Left ventricle myocardium superior (tissue), 1 donor: ENCODE measurements at places on chromosomes 7 and 10. TPM values are rescaled to one million over a fixed set of nuclear protein-coding genes. Genes with fewer than 3 reads are reported as not detected.

GRCh38 chr10:115851695-115852094 is 421.3 kb downstream of the GFRA1 start:
- DNase-seq: no peak

DNA sequence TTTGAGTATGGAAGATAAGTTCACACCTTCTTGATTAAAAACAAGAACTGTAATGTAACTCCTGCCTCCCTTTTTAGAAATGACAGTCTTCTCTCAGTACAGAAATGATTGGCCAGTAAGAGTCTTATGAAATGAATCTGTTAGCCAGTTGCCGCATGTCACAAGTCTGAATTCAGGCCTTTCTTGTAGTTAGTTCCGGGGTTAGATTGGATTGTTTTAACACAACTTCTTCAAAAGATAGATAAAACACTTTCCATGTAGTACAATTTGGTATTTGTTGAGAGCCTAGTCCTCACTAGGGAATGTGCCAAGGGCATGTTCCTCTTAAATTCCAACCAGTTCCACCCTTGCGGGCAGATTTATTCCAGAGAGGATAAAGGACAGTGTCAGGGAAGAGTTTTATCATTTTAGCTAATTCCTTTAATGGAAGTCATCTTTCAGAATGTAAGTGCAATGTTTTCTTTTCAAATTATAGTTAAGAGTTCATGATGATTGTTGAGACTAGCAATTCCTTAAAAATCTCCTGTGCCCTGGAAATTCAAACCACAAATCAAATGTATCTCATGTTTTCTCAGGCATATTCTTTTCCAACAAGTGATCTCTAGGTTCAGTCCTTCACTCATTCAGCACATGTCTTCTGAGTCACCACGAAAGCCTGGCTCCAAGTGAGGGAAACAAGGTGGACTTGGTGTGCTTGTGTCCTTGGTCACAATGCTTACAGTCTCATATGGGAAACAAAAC is 4.1 kb downstream of the FHIP2A start:
- DNase-seq: no peak

BTBD16 gene
- total RNA-seq: not detected

SLC16A12 gene
- total RNA-seq: 1.1 TPM
